ENCODE measurements at places on chromosomes 11 and 22. TPM values are rescaled to one million over a fixed set of nuclear protein-coding genes. Genes with fewer than 3 reads are reported as not detected.

DNA sequence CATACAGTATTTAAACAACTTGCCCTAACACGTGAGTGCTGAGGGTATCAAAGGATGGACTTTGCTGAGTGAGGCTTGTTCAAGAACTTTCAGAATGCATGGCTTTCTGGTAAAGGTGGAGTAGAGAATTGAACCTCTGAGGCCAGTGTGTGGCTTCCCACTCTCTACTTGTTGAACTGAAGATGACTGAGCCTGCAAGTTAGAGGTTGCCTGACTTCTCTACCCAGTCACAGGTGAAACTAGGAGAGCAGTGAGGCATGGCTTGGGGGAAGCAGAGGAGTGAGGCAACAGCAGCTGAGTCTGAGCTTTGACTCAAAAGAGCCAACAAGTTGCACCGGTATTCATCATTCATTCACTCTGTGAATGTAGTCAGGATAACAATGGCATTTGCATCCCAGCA lies 256.4 kb upstream of the SESN3 start:
- DNase-seq = no peak

DNA sequence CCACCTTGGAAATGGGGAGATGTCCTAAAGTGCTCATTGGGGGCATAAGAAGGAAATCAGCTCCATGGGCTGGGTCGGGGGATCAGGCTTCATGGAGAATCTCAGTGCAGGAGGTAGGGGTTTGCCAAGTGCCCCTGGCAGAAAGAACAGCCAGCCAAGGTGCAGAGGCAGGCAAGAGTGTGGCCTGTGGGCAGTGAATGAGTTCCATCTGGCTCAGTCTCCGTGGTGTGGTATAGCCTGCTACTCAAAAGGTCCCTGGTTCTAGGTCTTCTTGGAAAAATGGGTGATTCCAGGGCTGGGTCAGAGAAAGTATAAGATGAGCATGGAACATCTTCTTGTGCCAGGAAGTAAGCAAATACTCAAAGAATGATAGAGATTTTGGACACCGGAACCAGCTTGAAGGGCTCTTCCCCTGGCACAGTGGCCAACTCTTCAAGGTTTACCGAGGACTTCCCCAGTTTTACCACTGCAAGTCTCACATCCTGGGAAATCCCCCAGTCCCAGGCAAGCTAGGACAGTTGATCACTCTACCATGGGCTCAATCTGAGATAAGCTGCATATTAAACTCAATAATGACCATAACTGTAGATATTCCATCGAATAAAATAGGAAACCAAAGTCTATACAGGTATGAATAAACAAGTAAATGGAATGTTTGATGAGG lies 10.6 kb upstream of the ARAP1 start:
- no peak for DNase-seq

GRCh38 chr22:46748908-46749675 lies 11.0 kb upstream of the CERK start:
- DNase-seq = peak; percentile 52

DNA sequence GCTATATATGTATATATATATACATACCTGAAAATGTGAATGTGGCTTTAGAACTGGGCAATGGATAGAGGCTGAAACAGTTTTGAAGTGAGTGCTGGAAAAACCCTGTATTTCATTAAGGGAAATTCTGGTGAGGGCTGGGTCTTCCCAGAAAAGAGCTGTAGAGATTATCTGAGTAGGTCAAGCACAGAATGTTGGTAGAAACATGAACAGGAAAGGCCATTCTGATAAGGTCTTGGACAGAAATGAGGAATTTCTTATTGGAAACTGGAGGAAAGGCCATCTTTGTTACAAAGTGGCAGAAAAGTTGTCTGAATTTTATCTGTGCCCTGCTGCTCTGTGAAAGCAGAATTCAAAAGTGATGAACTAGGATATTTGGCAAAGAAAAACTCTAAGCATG lies 25.4 kb downstream of the RTL6 start:
- DNase-seq = no peak

DNA sequence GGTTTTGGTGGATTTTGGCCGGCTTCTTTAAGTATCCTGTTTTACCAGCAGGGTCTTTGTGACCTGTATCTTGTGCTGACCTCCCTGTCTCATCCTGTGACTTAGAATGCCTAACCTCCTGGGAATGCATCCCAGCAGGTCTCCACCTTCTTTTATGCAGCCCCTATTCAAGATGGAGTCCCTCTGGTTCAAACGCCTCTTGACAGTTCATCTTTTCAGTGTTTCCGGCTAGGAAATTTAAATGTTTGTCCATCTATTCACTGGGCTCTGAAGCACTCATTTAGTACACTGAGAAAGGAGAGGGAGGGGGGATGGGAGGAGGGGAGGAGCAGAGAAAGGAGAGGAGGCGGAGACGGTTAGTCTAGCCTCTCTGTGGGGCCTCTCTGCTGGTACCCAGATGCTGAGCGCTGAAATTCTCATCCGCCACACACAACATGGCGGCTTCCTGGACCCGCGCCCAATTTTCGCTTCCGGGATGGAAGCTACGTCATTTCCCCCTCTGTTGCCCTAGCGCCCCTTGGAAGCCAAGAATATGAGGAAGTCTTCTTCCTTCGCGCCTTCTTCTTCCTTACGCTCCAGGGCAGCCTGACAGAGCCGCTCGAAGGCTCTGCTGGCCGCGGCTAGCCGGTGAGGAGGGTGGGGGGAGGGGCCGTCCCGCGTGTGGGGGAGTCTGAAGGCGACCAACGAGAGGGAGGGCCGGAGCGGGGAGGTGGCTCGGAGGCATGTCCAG lies 69.0 kb upstream of the SYT13 start:
- peak; percentile 78 for DNase-seq

- no peak for DNase-seq
Observed at GRCh38 chr11:7595016-7595866, 78.1 kb downstream of the CYB5R2 start.

DNA sequence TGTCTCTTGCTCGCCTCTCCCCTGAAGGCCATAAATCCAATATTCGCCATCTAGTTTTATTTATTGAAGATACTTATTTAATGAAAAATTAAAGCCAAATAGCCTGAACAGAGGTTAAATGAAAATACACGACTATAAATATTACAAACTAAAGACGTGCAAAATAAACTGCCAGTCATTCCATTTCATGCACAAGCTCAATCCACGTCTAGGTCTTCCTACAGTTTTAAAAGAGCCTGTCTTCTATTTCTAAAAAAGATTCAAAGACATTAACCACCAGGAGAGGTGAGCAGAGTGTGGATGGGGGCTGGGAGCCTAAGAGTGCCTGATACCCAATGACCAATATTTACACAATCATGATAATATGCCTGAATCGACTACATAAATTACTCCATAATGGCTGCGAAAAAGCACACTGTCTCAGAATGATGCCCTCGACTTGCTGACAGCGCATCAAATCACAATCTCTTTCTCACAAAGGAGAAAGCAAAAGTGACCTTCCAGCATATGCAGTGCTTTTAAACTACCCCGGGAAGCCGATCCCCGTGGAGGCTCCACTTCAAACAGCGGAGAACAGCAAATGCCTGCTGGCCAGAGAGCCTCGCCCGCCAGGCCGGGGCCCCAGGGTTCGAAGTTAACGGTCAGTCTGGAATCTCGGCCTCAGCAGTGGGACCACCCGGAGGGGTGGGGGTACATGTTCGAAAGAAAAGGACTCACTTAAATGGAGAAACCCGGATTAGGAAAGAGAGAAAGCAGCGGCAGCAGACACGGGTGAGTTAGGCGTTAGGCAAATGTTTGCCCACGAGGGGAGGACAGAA lies 1.7 kb downstream of the FCHSD2 start:
- no peak for DNase-seq

DNA sequence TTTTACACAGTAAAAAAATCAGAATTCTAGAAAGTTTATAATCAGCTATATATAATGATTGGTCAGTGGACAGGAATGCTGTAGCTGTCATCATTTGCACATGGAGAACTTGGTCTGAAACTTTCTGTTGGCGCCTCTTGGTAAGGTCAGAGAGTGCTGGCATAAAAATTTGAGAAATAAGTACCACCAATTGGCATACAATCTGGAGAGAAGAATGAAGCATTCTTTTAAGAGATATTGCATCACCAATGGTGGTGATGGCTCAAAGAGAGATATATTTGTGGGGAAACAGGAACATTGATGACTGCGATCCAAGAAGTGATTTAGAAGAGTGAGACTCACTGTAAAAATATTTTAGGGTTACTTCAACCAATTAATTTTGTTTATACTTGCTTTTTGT lies 19.8 kb upstream of the OOSP1 start:
- no peak for DNase-seq

GRCh38 chr11:101254037-101254436 lies 124.4 kb upstream of the PGR start:
- DNase-seq = no peak

Gene RTN3
- total RNA-seq = 46.5 TPM

Gene THYN1
- 68.4 TPM for total RNA-seq

Gene MMP8
- not detected for total RNA-seq

Gene SYT7
- not detected for total RNA-seq

Measured in CD8-positive, alpha-beta memory T cell (primary cell).